Activated CD4-positive, alpha-beta memory T cell treated with anti-CD3 and anti-CD28 coated beads, Interleukin-2, amount 10 ng/mL, durations not matched to agents 7 days and 5 days (primary cell): ENCODE measurements at places on chromosomes 3 and 15. TPM values are rescaled to one million over a fixed set of nuclear protein-coding genes. Genes with fewer than 3 reads are reported as not detected.

GRCh38 chr3:190716211-190716610, 146.3 kb downstream of the GMNC start:
- DNase-seq, result no peak

- no peak for DNase-seq
Measured at GRCh38 chr3:122502941-122503340, 11.8 kb downstream of the KPNA1 start.

The PRKCD gene
- total RNA-seq, result 23.4 TPM

- DNase-seq, result no peak
Measured at GRCh38 chr15:78618064-78618463, 2.7 kb downstream of the CHRNA3 start.

DNA sequence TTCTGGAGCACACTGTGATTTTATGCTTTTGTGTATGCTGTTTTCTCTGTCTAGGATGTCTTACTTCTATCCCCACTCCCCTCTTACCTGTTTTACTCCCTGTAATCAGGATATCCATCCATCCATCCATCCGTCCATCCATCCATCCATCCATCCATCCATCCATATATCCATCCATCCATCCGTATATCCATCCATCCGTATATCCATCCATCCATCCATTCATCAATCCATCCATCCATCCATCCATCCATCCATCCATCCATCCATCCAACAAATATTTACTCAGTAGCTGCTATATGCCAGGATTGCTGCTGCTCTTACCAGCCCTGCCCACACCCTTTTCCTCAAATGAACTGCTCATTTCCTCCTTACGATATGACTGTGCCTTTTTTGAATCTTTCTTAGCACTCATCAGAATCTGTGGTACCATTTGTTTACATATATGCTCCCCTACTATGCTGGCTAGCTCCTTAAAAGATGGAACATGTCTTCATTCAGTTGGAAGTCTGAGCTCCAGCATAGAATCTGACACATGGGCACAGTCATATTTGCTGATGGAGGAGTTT, 35.2 kb downstream of the USP13 start:
- no peak for DNase-seq

DNA sequence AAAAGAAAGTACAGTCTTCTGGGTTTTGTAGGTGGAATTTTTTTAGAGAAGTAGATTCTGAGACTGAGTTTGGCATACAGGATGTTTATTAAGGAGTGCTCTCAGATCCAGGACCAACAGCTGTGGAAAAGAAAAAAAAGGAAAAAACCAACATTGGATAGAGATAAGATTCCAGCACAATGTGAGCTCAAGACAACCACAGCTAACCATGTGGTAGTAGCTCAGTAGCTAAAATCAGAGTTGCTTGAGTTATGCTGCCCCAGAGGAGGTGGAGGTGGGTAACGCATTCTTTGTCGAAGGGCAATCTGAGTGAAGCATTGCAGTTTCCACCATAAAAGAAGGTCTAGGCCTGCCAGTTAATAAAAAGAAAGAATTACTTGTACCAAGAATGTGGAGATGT, 904.3 kb downstream of the NSUN3 start:
- DNase-seq, result no peak

The PLD1 gene
- total RNA-seq, result 3.1 TPM

- DNase-seq, result no peak
Measured at GRCh38 chr15:52191207-52191606, at the start of gene GNB5. Gene GNB5, minus strand, starts transcription at chr15:52191392. Its CDS starts 6,716 bp downstream, at chr15:52184676.

DNA sequence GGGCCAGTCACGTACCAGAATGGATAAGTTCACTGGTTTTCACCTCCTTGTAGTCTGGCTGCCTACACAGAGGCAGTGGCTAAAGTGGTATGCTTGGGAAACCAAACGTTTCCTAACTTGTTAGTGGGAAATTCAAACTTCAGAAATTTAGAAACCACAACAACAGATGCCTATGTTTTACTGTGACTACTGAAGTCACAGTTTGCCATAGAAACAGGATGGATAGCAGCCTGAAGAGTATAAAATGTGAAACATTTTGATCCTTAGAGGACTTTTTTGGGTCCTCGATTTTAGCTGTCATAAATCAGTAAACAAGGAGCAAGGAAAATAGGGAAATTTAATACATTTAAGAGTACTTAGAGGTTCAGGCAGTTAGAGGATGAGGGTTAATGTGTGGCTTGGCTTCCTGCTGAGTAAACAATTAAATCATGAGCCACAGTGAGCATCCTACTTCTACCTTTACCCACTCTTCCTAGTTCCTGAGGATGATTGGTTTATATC, 48.6 kb downstream of the CMSS1 start:
- no peak for DNase-seq

The LRRN1 gene
- 0.10 TPM for total RNA-seq

- no peak for DNase-seq
Measured at GRCh38 chr3:140655678-140656077, 22.2 kb upstream of the TRIM42 start.

GRCh38 chr15:60853109-60853508, 374.2 kb upstream of the ICE2 start:
- DNase-seq, result no peak

The BFSP2 gene
- total RNA-seq, result 1.0 TPM
